COR-L47 (cell line): ENCODE measurements at places on chromosomes 5 and 9.

GRCh38 chr5:5781335-5781734, 358.9 kb downstream of the ICE1 start:
- DNase-seq, result no peak

DNA sequence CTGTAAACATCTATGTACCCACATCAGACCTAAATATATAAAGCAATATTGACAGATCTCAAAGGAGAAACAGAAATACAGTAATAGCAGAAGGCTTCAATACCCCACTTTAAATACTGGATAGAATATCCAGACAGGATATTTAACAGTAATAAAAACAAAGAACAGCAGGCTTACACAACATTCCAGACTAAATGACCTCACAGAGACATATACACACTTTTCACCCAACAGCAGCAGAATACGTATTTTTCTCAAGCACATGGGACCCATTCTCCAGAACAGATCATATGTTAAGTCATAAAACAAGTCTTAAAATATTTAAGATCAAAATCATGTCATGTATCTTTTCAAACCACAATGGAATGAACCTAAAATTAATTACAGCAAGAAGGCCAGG, 76.8 kb downstream of the CAMSAP1 start:
- no peak for DNase-seq

- DNase-seq, result no peak
Observed at GRCh38 chr9:5569409-5569808, 59.1 kb downstream of the PDCD1LG2 start.

DNA sequence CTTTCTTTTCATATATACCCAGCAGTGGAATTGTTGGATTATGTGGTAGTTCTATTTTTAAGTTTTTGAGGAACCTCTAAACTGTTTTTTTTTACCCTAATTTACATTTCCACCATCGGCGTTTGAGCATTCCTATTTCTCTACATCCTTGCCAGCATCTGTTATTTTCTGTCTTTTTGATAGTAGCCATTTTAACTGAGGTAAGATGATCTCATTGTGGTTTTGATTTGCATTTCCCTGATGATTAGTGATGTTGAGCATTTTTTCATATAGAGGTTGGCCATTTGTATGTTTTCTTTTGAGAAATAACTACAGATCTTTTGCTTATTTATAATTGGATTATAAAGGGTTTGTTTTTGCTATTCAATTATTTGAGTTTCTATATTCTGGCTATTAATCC, 71.7 kb upstream of the TNC start:
- DNase-seq, result no peak

GRCh38 chr5:34998058-34998789, 49.5 kb downstream of the AGXT2 start:
- DNase-seq, result no peak

- no peak for DNase-seq
Observed at GRCh38 chr5:6592601-6593000, 40.2 kb downstream of the NSUN2 start.

GRCh38 chr9:73284377-73284776, 132.7 kb downstream of the ANXA1 start:
- no peak for DNase-seq

- DNase-seq, result peak; percentile 11
Observed at GRCh38 chr9:37329576-37329975, 92.9 kb upstream of the GRHPR start.

DNA sequence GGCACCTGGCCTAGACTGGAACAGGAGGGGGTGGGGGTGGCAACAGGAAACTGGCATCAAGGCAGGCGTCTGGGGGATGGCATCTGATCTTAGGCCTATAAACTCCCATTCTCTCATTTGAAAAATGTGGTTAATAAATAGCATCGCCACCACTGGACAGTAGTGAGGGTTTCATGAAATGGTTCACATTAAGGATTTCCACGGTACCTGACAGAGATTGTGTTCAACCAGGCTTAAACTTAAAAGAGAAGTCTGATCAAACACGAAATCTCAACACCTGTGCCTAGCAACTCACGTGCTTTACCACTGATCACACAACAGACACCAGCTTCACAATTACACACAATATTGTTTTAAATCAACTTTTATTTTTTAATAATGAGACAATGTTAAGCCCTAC, 3.0 kb downstream of the DENND1A start:
- DNase-seq, result no peak

DNA sequence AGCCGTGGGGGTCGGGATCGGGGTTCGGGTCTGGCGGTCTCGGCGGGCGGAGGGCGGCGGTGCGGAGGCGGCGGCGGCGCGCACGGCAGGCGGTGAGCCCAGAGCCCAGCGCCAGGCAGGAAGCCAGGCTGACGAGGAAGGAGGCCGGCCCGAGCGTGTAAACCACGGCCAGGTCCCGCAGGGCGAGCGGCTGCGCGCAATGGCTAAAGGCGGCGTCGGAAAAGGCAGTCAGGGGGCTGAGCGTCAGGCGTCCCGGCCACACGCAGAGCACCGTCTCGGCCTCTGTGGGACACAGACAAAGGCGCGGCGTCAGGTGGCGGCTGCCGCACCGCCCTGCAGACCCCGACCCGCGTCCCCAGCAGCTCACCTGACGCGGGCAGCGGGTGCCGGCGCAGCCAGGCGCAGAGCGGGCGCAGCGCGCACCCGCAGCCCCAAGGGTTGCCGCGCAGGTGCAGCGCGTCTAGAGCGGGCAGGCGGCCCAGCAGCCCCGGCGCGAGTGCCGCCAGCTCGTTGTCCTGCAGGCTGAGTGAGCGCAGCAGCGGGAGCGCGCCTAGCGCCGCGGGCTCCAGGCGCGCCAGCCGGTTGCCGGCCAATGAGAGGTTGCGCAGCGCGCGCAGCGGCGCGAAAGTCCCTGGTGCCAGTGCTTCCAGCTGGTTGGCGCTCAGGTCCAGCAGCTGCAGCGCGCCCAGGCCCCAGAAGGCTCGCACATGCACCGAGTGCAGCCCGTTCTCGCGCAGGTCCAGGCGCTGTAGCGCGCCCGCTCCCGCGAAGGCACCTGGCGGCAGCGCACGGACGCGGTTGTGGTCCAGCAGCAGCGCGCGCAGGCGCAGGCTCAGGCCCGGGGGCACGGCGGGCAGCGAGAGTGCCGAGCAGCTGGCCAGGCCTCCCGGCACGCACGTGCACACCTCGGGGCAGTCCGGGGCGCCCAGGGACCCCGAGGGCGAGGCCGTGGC, 671 bp downstream of the LRRC26 start:
- peak; percentile 92 for DNase-seq

DNA sequence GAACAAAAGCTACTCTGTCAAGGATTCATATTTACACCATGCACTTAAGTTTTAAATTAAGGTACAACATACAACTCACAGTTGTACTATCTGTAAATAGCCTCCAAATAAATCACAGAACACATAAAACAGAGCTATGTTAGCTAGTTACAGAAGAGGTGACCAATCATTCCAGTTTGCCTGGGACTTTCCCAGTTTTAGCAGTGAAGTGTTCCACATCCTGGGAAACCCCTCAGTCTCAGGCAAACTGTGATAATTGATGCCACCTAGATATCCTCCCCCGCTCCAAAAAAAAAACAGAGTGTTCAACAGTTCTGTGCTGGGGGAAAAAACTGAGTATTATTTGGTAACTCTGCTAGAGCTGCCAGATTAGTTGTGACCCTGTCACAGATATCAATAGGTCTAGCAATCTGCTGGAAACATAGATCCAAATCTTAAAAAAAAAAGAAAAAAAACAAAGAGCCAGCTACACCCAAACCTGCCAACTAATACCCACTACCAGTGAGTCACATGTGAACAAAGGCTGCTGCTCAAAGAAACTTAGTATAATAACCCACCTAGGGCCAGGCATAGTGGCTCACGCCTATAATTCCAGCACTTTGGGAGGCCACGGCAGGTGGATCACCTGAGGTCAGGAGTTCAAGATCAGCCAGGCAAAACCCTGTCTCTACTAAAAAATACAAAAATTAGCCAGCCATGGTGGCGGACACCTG, 5.7 kb downstream of the TBCA start:
- no peak for DNase-seq

GRCh38 chr5:128551476-128551875, 13.4 kb upstream of the FBN2 start:
- no peak for DNase-seq

DNA sequence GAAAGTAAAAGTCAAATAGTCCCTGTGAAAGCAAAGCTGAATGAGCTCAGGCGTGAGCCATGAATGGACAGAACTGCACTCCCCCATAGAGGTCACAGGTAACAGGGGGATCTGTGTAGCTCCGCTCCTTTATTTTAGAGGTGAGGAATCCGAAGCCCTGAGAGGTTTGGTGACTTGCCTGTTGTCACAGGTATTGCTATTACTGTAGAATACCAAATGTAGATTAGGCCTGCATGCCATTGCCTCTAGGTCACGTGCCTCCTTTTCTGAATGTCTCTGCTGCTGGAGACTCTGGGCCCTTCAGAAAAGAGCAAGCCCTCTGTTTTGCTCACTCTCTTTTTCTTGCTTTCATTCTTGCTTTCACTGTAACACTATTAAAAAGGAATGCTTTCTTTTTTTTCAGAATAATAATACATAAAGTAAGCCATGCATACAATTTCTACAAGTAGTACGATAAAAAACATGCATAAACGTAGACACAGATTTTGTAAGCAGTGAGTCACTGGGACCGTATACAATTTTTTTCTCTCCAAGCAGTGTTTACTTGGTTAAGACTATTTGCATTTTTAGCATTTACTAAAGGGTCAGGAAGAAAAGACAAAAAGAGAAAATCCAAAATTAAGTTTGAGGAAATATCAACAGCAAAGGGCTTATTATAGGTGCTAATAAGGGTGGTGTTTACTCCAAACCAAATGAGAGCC, 568.7 kb upstream of the ADAMTS16 start:
- DNase-seq, result no peak

DNA sequence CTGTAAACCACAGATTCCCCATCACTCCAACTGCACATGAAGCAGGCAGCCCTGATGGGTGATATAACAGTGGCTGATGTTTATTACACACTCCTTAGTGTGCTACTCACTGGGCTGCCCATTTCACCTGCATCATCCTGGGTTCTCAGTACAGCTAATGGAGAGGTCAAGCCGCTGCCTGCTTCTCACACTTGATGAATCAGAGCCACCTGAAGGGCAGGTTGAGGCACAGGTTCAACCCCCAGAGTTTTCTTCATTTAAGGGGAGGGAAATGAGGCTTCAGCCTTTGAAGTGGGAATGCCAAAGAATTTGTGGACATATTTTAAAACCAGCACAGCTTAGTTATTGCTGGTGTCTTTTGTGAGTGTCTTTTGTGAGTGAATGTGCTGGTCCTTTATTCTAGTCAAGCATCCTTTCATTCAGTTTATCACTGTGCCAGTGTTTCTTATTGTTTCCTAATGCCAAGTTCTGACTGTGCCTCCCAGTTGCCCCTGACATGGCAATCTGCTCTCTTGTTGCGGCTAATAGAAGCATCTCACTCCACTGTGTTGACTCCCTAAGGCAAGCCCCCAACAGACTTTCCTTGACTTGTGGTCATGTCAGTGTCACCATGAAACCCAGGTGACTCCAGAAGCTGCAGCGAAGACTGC, 109.2 kb downstream of the FBXL7 start:
- no peak for DNase-seq

GRCh38 chr9:100473276-100474081, 530 bp downstream of the TMEFF1 start:
- DNase-seq, result peak; percentile 64

GRCh38 chr5:38117784-38118479, 140.4 kb upstream of the EGFLAM start:
- no peak for DNase-seq

DNA sequence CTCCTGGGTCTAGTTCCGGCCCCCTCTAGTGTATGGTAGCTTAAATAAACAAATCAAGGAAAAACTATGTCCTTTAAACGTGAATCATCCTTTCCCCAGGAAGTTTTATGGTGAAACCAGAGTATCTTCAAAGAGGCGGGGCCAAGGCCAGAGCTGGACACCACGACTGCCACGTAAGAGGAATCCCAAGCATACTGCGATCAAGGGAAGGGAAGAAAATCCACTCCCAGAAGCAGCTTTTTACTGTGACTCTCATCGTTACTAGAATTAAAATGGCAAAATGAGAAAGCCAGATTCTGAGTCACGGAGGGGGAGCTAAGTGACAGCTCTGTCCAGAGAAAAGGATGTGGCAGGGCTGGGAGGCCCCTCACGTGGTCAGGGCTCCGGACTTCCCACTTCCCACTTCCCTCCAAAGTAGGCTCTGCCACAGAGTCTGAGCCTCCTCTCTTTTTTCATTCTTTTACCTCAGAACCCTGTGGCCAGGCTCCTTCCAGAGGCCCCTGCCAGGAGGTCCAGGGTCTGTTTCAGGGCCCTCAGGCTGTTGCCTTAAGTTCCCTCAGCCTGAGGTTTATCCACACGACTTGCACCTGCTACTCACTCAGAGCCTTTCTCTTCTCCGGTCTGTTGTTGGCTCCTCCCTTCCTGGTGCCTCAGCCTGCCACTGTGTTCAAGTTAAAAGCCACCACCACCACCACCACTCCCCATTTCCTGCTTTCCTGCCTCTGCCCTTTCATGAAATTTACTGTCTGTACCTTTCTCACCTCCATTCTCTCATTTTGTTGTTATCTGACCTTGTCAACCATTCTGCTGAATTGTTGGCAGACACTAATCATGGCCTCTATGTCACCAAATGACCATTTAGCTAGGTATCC, 1.4 kb upstream of the GLRX start:
- no peak for DNase-seq

DNA sequence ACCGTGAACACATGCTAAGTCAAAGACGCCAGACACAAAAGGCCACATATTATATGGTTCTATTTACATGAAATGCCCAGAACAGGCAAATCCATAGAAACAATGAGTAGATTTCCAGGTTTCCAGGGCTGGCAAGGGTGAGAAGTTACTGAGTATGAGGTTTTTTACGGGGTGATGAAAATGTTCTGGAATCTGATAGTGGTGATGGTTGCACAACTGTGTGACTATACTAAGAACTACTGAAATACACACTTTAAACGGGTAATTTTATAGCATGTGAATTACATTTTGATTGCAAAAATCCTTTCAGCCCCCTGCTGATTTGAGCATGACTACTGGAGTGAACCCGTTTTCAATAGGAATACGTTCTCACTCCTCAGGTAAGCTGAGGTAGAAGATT, 46.7 kb upstream of the TBC1D9B start:
- DNase-seq, result no peak

DNA sequence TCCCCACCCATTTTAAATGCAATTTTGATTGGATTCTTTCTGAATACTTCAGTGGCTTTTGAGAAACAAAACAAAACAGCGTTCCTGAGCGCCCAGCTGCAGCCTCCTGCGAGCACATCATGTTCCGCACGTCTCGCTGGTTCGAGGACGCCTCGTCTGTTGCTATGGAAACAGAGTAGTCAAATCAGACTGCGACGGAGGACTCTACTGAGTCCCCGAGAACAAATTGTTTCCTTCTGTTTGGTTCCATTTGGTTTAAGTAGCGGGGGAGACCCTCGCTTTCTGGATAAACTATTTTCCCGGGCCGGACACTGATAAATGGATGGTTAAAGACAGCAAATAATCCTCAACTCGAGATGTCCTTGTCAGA, 69.0 kb downstream of the SLC28A3 start:
- DNase-seq, result no peak

- no peak for DNase-seq
Observed at GRCh38 chr5:150469718-150470469, 20.4 kb upstream of the RPS14 start.
